ENCODE measurements at places on chromosomes 1 and 21.

DNA sequence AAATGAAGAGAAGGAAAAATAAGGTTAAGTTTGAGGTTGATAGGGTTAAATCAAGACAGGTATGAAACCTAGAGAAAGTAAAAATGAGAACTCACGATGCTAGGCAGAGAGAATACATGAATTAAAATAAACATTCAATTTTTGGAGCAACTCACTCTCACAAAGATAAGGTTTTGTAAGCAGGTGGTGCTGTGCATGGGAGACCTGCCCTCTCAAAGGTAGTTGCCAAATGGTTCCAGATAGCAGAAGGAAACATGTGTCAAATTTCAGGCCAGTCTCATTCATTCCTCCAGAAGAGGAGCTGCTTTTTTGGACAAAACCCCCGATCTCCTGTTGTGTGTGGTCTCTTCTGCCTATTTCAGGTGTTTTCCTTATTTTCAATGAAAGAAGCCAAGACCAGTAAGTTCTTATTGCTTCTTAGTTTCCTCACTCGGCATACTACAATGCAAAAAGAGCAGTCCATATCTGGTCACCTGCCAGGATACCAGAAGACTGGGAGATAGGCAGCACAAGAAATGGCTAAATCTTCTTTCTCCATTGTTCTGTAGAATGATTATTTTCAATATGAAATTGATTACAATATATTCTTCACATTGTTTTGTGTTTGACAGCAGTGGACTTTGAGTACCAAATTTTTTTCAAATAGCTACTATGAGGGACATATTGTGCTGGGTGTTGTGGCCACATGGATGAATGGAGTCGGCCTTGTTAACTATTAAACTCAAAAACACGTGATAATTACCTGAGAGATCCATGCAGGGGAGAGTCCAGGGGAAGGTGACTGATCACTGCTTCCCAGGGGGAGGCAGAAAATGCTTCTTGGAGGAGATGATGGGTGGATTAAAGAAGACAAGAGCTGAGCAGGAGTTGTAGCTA lies 3.6 kb downstream of the CR1L start:
- no peak for DNase-seq

GRCh38 chr1:204459706-204460105 lies 34.9 kb downstream of the PIK3C2B start:
- no peak for DNase-seq

DNA sequence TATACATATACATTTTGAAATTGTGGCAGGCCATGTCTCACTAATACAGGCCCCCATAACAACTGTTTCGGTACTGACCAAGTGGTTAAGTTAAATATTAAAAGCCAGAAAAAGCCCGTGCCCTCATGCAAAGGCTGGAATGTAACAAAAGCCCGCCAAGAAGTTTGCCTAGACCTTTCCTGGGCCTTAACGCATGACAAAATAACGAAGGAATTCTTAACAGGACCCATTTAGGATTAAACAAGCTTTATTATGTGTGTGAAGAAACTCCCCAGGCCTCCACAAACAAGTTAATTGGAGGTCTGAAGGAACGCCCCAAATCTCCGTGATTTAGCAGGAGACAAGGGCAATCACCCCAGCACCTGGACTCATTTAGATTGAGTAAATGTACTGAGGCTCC lies 42.4 kb downstream of the TNFSF4 start:
- no peak for DNase-seq

- DNase-seq: peak; percentile 59
Measured at GRCh38 chr1:154405747-154406571, 816 bp downstream of the IL6R start.

- no peak for DNase-seq
Measured at GRCh38 chr1:64073705-64074104, 129.7 kb upstream of the UBE2U start.

GRCh38 chr21:36297938-36298572 lies 21.9 kb upstream of the MORC3 start:
- peak; percentile 83 for DNase-seq

DNA sequence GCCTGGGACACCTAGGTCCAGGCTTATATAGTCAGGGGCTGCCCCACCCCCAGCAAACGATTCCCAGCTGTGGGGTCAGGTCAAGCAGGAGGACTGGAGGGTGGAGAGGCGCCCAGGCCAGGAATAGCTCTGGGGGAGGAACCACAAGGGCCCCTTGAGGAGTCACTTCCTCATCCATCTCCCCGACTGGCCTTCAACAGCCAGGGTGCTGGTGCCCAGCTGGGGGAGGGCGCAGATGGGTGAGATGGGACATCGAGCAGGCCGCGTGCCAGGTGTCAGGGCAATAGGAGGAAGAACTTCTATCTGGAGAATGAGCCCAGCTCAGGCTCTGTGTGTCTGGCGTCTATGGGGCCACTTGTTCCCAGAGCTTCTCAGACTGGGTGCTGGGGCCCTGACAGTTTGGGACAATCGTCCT lies 208 bp upstream of the MYBPH start:
- DNase-seq: no peak

- DNase-seq: no peak
Measured at GRCh38 chr1:67460676-67461500, 30.7 kb upstream of the SERBP1 start.

GRCh38 chr1:153277852-153278251 lies 18.4 kb downstream of the LORICRIN start:
- DNase-seq: peak; percentile 46

GRCh38 chr1:212285685-212286555 lies 710 bp downstream of the PPP2R5A start:
- DNase-seq: peak; percentile 78

GRCh38 chr1:108038653-108039236 lies 73.8 kb upstream of the VAV3 start:
- no peak for DNase-seq

DNA sequence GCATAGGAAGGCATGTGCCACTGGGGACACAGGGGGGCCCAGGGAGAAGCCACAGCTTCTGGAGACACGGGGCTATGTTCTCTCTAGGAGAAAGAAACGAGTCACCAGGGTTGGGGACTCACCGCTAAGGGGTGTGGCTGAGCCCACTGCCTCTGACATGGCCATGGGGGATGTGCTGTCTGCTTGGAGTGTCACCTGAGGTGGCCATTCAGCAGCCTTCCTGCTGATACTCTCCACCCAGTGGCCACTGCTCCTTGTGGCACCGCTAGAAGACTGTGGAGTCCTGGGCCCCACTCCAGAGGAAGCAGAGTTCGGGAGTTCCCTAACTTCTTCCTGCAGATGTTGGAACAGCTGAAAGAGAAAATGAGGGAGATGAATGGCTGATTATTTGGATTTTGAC lies 91.2 kb upstream of the SLC45A1 start:
- no peak for DNase-seq

DNA sequence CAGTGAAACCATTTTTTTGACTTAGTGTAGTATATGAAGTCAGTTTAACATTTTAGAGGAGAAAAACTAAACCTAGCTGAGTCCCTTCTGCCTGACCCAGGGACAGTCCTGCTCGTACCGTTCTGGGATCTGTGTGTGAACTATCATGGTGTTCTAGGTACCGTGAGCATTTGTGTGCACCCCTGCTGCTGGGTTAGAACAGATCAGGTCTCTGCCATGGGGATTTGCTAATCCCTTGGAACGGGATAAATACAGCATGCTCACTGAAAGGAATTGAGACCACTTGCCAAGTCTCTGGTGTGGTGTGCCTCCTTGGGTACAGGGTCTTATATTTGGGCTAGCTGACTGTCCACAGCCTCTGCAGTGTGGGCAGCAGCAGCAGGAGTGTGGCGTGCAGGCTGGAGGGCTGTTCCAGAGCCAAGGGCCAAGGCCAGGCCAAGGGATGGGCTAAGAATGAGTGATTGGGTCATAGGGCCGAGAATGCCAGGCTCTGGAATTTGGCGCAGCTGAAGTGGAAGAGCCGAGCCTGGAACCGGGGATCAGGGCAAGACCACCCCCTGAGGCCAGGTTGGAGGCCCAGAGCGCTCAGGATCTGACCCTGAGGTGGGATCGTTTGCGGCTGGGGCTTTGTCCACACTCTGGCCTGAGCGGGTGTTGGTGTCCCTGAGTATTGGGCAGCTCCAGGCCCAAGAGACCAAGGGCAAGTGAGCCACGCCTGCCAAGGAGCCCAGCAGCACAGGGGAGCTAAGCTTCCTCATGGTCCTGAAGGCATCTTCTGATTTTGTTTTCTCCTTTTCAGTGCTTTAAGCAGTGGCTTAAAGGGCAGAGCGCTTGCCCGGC lies 66.3 kb downstream of the VPS26C start:
- DNase-seq: no peak

DNA sequence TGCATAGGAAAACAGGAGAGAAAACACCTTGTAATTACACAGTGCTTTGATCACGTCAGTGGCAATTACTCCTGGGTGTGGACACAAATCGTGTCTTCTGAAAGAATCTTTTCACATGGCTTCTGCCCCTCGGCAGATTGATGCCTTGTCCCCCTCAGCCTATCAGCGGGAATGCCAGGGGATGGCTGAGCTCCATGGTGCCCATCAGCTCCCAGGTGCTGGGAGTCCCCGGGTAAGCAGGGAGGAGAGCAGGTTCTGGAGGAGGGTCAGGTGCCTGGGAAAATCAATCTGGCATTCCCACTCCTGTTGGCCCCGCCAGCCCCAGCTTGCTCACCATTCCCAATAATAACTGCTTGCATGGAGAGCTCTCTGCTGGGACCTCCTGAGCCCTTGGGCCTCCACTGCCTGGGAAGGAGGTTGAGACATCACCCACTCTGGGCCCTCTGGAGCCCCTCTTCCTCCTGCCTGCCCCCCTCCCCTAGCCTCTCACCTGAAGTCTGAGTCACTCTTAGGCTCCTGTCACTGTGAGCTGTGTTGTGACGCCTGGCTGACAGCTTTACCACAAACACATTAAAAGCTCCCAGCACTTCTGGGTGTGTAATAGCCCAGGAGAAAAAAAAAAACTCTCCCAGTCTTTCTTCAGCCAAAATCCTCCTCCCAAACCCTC lies 4.9 kb downstream of the CAMK2N1 start:
- no peak for DNase-seq

GRCh38 chr1:20198918-20199317 lies 12.6 kb upstream of the PLA2G2C start:
- DNase-seq: no peak

DNA sequence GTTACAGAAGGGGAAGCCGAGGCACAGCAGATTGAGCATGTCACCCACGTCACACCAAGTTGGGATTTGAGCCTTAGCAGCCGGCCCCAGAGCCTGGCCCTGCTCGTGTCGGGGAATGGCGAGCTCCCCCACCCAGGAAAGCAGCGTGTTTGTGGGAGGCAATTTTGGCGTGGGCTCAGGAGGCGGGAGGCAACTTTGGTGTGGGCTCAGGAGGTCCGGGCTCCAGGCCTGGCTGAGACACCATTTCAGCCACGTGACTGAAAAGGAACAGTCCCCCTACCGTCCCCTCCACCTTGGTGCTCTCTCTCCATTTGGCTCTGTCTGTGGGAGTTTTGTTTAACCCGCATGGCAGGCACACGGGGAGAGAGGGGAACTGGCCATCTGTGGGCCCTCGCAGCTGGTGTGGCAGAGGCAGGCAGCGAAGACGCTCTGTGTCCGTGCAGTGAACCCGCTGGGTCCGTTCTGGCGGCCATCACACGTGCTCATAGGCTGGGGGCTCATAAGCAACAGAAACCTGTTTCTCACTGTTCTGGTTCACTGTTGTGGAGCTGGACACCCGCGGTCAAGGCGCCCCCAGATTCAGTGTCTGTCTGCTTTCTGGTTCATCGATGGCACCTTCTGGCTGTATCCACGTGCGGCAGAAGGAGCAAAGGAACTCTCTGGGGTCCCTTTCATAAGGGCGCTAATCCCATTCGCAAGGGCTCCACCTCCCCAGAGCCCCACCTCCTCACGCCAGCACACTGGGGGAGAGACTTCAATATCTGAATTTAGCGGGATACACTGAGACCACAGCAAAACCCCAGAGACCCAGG lies 110.2 kb downstream of the CRYAA start:
- DNase-seq: no peak

DNA sequence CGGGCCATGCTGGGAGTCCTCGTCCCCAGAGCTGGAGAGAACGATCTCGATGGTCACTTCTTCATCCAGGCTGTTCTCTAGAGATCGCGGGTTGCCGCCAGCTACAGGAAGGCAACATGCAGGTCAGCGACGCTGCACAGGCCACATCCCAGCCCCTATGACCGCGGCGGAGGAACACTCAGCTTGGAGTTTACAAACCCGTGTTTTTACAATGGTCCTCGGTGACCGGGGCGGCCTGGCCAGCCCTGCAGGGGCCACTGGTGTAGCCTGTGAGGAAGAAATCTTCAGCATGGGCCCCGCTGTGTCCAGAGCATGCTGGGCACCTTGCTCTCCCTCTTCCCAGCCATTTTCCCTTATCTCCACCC lies 30.5 kb downstream of the ZNF496 start:
- no peak for DNase-seq

DNA sequence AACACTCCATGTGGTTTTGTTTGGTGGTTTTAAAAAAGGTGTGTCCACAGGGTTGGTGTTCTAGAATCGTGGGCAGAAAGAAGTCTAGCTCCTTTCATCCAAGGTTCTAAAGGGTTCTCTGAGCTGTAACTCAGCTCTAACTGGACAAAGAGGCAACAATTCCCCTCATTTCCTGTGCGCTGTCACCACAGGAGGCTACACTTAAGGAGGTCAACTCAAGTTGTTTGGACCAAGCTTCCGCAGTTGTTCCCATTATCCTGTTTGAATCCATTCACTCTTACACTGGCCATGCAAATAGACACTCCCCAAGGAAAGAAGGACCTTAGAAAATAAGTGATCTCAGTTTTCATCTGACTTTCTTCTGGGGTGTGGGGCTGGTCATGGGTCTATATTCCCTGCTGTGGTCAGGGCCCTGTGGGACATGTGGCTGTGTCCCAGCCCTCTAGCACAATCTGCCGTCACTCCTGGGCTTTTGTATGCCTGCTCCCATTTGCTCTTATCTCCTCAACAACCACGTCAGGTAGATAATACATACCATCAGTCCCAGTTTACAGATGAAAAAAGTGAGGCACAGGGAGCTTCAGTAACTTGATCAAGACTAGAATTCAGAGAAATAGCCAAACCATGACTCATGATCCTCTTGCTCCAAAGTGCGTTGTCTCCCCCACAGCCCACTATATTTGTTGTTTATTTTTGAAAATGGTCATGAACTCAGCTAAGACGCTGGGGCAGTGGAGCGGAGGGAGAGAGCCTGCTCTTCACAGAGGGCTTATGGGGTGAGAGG lies 103.6 kb downstream of the RHOU start:
- no peak for DNase-seq

DNA sequence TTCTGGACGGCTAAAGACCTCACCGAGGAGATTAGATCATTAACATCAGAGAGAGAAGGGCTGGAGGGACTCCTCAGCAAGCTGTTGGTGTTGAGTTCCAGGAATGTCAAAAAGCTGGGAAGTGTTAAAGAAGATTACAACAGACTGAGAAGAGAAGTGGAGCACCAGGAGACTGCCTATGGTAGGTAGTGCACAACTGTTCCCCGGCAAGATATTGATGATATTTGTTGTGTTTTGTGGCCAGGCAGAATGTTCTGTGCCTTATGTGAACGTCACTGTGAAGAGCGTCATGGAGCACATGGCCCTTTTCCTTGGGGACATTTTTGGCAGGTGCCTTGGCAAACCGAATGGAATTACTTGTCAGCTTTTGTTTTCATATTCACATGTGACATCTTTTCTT lies 191.7 kb downstream of the DISC1 start:
- DNase-seq: no peak

- DNase-seq: no peak
Measured at GRCh38 chr1:234533034-234533891, 54.3 kb upstream of the TARBP1 start.

GRCh38 chr1:1021920-1022259 lies 2.0 kb downstream of the AGRN start:
- DNase-seq: no peak
